ENCODE measurements at places on chromosomes 3 and 15.

DNA sequence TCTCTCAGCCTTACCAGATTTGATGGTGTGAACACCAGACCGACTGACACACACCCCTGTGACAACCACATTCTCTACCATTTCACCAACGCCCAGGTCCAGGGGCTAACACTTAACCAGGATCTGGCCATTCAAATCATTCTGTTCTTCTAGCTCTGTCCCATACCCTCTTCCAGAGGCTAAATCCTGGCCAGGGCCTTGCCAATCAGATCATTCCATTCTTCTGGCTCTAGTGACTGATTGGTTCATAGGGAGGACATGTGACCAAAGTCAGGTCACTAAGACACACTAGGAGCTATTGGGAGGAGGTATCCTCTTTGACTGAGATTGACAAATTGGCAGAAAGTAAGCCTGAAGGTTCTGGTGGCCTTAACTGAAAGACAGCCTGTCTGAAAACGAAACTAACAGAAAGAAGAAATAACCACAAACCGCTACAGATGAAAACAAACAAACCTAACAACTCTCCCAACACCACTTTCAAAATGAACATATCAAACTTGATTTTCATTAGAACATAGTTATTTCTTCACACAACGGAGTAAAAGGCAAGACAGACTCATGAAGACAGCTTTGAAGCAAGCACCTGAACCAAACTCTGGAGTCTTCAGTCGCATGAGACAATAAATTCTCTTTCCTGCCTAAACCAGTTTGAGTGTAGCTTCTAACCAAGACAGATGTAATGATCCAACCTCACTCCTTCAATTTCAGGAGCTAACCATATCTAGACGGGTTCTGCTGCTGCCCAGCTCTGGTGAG is 68.5 kb downstream of the TRANK1 start:
- peak; percentile 13 for DNase-seq

GRCh38 chr3:55180936-55181535 is 253.2 kb upstream of the LRTM1 start:
- no peak for DNase-seq

GRCh38 chr3:140319739-140320138 is 358.1 kb upstream of the TRIM42 start:
- no peak for DNase-seq

DNA sequence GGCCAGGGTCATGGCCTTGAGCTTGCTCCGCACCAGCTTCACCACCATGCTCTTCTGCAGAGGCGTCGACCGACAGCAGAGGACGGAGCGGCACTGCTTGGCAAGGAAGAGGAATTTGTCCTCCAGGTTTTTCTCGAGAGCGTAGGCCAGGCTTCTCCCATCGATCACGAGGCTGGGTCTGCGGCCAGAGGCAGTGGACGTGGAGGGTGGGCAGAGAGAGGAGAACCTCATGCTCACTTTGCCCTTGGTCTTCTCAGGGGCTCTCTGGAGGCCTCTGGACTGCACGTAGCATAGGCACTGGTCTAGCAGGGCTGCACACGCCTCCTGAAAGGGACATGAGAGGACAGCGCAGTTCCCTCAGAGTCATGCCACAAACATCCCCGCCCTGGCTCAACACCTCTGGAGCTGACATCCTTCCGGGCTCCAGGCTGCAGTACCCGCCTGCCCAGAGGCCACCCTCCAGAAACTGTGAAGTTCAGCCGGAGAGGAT is 168.3 kb downstream of the ATP10A start:
- no peak for DNase-seq

DNA sequence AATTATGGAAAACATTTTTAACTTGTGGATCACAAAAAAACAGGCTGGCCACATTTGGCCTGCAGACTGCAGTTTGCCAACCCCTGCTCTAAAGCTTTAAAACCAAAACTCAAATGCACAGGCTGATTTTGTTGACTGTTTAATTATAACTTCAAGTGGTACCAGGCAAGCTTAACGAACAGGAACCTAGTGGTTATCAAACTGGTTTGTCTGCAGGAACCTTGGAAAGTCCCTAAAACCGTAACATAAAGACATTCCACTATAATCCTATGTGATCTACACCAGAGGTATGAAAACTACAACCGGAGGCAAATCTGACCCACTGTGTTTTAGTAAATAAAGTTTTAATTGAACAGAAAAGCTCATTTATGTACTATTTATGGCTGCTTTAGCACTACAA is 52.4 kb downstream of the TBL1XR1 start:
- no peak for DNase-seq

DNA sequence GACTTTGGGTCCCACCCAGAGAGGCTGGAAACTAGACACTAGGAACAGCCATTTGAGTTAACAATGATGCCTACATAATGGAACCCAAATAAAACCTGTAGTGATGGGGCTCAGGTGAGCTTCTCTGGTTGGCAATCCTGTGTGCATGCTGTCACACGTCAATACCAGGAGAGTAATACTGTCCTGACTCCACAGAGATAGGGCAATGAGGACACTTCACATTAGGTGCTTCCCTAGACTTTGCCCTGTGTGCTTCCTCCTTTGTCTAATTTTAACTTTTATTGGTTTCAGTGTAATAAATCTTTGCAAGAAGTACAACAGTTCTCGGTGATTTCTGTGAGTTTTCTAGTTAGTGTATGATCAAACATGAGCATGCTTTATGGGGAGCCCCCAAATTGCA is 281.8 kb upstream of the ARRDC4 start:
- no peak for DNase-seq

GRCh38 chr3:64392001-64392400 is 166.7 kb upstream of the PRICKLE2 start:
- DNase-seq: no peak

DNA sequence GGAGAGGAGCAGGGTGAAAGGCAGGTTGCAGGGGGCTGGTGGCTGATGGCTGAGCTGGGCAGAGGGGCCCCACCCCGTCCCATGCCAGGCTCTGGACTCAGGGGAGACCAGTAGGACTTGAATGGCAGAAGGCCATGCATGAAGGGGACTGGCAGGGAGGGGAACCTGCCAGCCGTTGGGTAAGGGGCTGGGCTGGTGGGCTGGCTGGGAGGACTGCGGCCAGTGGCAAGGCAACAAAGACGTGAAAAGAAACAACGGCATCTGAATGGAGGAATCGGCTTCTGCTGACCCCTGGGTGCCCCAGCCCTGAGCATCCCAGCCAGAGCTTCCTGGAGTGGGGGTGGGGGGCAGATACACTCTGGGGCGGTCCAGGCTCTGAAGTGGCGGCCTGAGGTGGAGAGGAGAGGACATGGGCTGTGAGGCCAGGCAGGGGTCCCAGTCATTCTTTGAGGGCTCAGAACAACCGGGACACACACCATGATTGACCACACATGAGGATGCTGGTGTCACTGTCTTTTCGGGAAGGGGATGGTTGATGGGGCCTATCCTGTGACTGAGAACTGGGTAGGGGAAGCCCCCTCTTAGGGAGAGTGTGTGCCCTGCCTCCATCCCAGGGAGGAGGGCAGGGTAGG is 11.7 kb downstream of the GLYCTK start:
- DNase-seq: no peak

GRCh38 chr3:133040696-133041523 is 2.7 kb downstream of the TMEM108 start:
- no peak for DNase-seq

DNA sequence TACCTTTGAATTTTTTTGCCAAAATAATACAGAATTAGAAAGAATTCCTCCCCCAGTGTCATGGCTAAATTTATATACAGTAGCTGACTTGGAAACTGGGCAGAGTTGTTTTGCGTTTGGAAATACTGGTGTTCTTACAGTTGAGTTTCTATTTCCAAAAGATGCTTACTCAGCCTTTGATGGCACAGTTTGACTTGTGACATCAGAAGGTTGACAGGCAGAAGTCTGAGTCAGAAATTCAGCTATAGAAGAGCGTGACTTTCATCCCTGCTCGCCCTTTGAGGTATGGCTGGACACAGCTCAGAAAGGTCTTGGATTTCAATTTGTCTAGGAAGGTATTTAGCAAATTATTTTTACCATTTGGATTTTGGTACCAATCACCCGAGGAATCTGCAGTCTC is 175.8 kb downstream of the VGLL4 start:
- DNase-seq: no peak

DNA sequence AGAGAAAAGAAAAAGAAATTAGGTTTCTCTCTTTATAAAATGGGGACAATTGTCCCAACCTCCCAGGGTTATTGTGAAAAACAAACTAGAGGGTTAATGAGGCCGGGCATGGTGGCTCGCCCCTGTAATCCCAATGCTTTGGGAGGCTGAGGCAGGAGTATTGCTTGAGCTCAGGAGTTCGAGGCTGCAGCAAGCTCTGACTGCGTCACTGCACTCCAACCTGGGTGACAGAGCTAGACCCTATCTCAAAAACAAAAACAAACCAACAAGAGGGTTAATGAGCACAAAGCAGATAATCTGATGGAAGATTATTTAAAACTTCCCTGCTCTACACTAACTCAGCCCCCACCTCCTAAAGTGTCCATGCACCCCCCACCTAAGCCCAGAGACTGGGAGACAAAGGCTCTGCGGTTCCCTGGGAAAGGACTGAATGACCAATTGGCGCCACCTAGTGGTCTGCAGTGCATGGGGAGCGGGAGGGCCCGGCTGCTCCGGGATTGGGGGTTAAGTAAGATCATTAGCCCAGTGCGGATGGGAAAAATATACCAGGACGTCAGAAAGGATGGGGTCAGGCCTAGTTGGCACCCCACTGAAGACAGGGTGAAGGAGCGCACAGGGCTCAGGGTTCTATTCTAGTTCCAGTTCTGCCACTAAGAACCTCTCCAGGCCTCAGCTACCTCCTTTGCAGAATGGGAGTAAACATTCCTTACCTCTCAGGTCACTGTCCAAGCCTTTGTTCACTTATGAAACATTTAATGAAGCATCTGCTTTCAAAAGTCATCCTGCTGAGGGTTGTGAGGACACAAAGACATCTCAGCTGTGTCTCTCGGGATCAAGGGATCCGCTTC is 15.6 kb downstream of the PIF1 start:
- peak; percentile 43 for DNase-seq

DNA sequence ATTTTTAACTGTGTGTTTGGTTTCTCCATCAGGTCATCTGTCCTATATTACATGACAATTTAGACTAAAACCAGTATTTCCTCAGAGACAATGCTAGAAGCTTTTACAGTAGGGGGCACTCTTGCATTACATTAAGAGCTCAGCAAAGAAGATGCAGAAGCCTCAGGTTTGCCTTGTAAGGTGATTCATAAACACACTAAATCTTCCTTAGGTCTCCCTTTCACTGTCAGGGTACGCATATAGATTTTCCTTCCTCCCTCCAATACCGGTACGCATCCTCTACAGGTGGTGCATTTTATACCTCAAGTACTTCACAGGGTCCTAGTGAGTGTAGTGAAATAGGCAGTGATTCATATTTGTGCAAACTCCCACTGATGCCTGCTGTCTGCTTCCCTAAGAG is 46.5 kb downstream of the CD86 start:
- peak; percentile 88 for DNase-seq

DNA sequence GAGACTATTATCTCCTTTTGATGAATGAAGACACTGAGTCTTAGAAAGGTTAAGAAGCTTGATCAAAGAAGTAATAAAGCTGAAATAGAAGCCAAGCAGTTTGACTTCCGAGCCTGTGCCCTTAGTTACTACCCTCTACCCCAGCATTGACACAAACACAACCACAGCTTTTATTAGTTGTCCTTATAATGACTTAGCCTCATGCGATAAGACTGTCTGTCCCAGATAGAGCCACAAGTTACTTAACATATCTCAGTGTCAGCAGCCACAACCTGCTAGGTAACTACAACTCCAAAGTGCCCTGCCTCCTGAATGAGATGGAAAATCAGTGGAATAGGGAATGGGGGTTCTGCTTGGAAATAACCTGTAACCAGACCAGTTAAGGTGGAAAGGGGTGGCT is 781.6 kb upstream of the CFAP20DC start:
- no peak for DNase-seq

GRCh38 chr15:77563623-77564156 is 69.0 kb downstream of the LINGO1 start:
- no peak for DNase-seq

DNA sequence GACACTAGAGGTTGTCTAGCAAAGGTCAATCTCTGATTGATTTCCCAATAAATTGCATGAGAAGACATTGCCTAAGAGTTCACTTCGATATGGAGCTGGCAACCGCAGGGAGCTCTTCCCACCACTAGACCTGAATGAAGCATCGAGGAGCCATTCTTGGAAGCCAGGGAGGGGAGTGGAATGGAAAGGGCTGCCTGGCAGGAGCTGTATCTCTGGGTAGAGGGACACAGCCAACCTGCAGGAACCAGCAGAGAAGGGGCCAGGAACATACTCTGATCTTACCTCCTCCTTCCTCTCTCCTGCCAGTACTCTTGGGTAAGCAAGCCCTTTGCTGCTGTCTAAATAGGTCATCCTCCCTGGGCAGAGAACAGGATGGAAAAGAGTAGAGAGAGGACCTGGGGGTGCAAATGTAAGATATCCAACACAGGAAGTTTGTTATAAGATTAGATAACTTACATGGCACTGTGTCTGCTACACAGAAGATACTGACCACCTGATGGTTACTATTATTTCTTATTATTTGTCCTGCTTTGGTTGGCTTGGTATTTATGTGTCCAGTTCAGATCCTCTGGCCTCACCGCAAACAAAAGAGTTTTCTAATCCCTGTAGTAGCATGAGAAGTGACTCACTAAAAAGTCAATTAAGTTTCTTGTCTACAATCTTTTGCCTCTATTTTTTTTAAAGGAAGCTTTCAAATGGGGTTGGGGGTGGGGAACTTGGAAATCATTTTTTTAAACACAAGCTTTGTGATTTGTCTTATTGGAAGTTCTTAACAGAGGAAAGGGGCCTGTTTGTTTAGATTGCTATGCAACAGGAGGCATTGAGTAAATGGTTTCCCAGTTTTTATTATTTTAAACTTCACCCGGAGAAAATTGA is 156.7 kb upstream of the TSC22D2 start:
- no peak for DNase-seq

GRCh38 chr3:156685198-156685597 is 10.8 kb downstream of the TIPARP start:
- no peak for DNase-seq

DNA sequence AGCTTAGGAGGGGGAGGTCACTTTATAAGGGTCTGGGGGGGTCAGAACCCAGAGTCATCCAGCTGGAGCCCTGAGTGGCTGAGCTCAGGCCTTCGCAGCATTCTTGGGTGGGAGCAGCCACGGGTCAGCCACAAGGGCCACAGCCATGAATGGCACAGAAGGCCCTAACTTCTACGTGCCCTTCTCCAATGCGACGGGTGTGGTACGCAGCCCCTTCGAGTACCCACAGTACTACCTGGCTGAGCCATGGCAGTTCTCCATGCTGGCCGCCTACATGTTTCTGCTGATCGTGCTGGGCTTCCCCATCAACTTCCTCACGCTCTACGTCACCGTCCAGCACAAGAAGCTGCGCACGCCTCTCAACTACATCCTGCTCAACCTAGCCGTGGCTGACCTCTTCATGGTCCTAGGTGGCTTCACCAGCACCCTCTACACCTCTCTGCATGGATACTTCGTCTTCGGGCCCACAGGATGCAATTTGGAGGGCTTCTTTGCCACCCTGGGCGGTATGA is at the start of gene RHO:
RHO (plus strand) TSS at position 51 of the 512 bp plus-strand sequence; CDS start at position 146, 95 bp downstream.
- DNase-seq: no peak

- no peak for DNase-seq
These were observed 28.6 kb downstream of the POMGNT2 start for GRCh38 chr3:43077261-43077660.

Data from T-helper 1 cell (primary cell).